ENCODE measurements at places on chromosomes 12 and 14.
A peak's percentile ranks its signal among the peaks of the same experiment; 100 is the strongest.

- DNase-seq, result no peak
These were observed 1.5 kb downstream of the PRR4 start for GRCh38 chr12:10847744-10848143.

- no peak for DNase-seq
These were observed 352.8 kb downstream of the APAF1 start for GRCh38 chr12:98997899-98998298.

- no peak for DNase-seq
These were observed 1.7 kb upstream of the ITGA5 start for GRCh38 chr12:54420766-54421144.

GRCh38 chr14:105439710-105440553 lies 20.3 kb downstream of the MTA1 start:
- peak; percentile 37 for DNase-seq
